ENCODE measurements at places on chromosomes 16 and 17.
A peak's percentile ranks its signal among the peaks of the same experiment; 100 is the strongest.

- no peak for DNase-seq
These were observed 8.9 kb downstream of the VPS4A start for GRCh38 chr16:69319826-69320739.

DNA sequence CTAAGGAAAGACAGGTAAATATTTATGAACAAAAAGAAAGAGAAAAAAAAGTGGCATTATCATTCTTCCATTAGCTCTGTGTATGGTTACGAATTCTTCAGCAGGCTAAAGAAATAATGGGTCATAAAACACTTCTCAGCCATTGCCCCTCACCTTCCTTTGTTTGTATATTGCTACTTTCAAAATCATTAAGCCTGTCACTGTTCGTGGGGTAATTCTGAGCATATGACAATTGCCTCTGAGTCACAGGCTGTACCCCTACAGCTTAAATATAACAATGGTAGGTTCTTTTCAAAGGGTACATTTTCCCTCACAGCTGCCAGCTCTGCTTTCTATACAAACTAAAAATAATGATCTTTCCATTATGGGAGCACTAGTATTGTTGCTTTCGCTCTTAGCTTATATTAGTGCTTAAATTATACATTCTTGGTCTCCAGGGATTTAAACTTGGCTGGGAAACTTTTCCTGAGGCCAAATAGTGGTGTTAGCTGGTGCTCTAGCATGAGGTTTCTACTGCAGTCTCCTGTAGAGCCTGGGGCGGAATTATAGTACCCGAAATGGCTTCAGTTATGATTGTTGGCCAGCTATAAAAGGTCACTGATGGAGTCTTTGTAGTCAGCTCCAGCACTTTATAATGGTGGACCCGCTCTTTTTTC, 74.7 kb upstream of the CDH11 start:
- DNase-seq, result no peak

DNA sequence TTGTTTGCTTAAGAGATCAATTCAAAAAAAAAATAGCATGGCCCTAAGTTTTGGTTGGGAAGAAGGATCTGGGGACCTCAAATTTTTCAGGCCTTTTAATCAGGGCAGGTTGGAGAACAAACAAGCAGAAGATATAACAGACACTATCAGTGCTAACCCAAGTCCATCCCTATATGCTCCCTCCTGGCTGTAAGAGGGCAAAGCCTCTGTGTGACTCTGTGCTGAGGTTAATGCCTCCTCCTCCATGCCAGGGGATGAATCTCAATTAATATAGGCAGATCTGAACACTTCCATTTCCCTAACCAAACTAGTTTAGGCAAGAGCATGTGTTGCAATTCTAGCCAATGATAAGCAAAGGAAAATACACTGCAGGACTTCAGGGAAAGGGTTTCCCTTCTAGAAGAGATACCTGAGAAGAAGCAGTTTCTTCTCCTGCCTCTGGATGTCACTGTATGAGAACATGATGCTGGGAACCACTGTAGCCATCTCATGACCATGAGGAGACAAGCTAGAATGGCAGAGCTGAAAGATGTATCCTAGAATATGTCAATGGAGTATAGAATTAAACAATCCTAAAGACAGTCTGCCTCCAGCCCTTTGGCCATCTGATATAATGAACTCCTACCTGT, 76.0 kb downstream of the CHD9NB start:
- DNase-seq, result peak; percentile 58

GRCh38 chr17:79077587-79077986, 3.0 kb downstream of the ENGASE start:
- DNase-seq, result no peak

DNA sequence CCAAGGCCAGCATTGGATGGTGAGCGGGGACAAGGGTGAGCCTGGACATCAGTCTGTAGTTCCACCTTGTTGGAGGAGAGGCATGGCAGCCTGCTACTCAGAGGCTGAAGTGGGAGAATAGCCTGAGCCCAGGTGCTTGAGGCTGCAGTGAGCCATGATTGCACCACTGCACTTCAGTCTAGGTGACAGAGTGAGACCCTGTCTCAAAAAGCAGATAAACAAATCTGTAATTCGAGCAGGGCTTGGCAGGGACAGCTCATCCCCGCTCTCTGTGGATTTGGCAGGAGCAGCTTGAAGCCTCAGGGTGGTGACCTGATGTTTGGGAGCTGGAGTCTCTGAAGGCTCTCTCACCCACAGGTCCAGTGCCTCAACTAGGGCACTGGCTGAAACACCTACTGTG, 38.6 kb upstream of the ZCCHC14 start:
- DNase-seq, result no peak

- peak; percentile 83 for DNase-seq
These were observed 8.5 kb downstream of the TIMM22 start for GRCh38 chr17:1005361-1005946.

DNA sequence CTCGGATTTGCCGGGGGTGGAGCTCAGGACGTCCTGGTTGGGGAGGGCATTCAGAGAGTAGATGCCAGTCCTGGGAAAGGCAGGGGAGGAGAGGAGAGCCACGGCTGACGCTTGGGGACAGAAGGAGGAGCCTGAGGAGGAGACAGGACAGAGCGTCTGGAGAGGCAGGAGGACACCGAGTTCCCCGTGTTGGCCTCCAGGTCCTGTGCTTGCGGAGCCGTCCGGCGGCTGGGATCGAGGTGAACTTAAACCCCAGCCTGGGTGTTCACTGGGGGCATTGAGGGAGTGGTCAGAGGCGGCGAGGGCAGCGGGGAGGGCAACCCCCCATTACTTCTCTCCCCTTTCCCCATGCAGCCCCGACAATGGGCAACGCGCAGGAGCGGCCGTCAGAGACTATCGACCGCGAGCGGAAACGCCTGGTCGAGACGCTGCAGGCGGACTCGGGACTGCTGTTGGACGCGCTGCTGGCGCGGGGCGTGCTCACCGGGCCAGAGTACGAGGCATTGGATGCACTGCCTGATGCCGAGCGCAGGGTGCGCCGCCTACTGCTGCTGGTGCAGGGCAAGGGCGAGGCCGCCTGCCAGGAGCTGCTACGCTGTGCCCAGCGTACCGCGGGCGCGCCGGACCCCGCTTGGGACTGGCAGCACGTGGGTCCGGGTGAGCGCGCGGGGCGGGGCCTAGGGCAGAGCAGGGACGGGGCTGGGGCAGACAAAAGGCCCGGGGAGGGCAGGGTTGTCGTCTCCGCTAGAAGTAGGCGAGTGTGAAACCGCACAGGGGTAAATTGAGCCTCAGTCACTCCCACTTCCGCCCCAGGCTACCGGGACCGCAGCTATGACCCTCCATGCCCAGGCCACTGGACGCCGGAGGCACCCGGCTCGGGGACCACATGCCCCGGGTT, 3.7 kb downstream of the NOL3 start:
- DNase-seq, result peak; percentile 91

DNA sequence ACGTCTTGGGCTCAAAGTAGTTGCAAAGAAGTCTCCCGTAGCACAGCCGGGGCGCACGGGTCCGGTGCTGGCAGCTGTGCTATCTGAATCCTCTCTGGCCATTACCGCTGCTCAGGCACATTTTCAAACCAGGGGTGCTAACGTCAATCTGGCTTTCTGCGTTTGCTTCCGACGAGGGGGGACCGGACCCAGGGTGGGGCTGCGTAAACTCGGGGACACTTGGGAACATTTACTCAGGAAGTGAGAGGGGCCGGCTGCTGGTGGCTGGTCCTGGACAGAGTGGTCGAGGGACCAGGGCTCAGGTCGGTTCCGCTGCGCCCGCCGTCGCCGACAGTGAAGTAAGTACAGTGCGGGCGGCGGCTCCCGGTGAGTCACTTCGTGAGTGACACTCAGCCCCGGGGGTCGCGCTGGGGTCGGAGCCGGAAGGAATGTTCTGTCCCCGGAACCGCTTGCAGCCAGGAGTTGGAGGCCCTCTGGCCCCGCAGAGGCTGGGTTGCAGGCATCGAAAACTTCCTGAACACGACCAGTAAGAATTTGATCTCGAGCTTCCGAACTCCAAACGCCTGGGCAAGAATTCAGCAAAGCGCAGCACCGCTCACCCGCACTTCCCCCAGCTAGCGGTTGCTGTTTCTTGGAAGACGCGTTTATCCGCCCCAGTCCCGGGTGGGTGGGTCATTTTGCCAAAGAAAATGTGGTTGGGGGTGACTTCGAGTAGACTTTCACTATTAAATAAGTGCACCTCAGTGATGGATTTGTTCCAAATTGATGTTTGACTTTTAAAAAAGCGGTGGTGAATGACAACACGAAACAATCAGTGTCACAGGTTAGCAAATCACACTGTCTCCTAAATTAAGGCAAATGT, 1.4 kb upstream of the HS3ST3B1 start:
- DNase-seq, result peak; percentile 58

DNA sequence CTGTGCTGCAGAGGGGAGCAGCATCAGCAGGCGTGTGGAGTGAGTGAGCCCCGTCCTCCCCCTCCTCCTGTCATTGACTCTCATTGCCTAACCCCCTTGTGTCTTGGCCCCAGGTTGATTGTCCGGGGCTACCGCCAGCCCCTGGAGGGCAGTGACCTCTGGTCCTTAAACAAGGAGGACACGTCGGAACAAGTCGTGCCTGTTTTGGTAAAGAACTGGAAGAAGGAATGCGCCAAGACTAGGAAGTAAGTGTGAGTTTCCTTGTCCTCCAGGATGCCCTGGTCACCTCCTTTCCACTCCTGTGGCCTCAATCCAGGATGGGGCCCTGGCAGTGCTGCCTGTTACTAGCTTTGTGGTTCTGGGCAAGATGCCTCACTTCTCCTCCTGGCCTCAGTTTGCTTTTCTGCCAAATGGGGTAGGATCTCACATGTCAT, 87.0 kb downstream of the ABCC1 start:
- no peak for DNase-seq

- no peak for DNase-seq
These were observed 893 bp upstream of the ODF4 start for GRCh38 chr17:8338753-8339140.

GRCh38 chr17:76309461-76309860, 1.4 kb upstream of the QRICH2 start:
- DNase-seq, result no peak

DNA sequence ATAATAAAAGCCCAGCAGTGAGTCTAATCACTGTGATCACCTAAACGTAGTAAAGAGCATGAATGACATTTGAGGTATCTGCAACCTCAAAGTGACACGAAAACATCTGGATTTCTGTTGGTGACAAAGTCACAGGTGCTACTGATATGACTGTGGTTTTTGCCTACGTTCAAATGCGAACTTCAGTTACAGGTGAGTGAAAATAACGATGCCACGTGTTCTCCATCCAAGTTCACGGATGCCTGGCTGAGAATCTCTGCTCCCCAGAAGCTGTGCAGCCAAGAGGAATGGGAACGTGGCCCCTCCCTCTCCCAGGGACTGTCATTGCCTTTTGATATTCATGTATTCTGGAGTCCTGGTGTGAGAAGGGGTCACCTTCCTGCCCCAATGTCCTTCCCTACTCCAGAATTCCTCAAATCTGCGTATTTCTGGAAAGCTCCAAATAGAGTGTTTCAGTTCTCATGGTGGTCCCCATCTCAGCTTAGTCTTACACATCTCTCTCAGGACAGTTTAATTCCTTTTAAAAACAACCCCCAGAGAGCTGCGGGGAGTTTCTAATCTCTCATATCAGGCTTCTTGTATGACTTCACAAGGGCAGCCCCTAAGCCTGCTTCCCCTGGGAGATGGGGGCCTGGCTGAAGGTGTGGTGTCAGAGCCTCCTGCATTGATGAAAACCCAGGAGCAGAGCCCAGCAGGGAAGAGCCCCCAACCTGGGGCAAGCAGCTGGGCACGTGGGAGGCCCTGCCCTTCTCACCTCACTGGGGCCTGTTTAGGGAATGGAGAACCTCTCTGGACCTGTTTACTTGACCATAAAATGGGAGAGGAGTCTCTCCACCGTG, 25.8 kb downstream of the PIK3R5 start:
- no peak for DNase-seq

DNA sequence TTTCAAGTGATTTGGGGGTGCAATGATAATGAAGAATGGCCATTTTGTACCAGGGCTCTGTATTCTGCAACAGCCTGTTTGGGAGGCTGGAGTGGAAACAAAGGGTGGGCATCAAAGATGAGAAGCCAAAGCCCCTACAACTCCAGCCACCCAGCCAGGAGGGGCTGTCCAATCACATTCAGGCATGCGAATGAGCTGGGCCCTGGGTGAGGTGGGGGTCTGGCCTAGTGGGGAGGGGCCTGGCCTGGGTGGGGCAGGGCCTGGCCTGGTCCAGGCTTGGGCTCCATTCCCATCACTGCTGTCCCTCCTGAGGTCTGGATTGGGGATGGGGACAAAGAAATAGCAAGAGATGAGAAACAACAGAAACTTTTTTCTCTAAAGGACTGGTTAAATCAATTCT, 6.4 kb downstream of the AOC3 start:
- DNase-seq, result no peak

DNA sequence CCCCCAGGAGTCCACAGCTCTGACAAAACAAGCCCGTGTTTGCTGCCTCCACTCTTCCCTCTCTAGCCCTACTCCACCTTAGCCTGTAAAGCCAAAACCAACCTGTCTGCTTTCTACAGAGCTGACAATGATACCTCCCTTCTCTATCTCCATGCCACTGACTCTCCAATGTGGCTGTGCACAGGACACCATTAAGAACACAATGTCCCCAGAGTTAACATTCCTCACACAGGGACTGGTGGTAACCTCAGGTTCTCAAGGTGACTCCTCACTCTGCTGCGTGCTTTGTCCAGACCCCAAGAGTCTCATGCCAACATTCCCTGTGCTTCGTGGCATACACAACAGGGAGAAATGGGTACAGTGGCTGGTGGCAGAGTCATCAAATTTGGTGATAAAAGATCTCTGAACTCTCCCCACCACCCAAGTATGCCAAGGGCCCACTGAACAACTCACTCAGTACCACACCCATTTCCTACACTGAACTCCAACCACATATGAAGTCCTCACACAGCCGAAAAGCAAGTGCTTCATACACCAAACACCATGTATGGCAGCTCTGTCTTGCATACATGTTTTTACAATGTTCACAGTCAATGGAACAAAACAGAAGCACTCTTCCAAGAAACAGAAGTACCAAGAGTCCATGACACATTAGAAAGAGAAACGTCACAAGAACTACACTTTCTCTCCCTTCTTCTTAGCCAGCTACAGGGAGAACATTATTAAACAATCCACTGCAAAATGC, 21.1 kb downstream of the CSNK2A2 start:
- DNase-seq, result no peak

- no peak for DNase-seq
These were observed 5.0 kb downstream of the CENPX start for GRCh38 chr17:82017612-82018151.

DNA sequence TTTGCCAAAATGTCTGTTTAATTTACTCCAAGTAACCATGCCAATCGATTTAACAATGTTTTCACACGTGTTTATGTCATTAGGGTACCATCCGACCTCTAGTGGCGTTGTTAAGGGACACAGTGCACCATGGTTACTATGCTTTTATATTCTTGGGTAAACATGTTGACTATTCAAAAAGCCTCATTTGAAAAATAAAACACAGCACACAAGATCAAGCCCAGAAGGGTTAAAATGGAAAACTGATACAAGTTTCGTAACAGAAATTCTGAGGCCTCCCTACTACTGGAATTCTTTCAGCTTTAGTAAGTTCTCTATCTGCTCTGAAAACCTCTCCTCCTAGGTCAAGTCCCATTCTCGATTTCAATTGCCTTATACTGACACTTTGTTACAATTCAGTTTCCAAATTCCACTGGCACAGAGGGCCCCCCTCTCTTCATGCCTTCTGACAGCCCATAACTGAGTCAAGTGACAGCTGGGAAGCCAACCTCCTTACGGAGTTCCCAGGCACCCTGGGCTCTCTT, 2.1 kb downstream of the CFAP20 start:
- DNase-seq, result peak; percentile 82

Data from cardiac fibroblast (primary cell).